Hematopoietic multipotent progenitor cell treated with erythropoietin and hydrocortisone succinate and interleukin-3 and kit ligand, for 4 days (in vitro differentiated cells): ENCODE measurements at places on chromosomes 4 and X.
A peak's percentile ranks its signal among the peaks of the same experiment; 100 is the strongest.

- no peak for DNase-seq
Observed at GRCh38 chr4:122701965-122702364, 30.5 kb upstream of the BBS12 start.

DNA sequence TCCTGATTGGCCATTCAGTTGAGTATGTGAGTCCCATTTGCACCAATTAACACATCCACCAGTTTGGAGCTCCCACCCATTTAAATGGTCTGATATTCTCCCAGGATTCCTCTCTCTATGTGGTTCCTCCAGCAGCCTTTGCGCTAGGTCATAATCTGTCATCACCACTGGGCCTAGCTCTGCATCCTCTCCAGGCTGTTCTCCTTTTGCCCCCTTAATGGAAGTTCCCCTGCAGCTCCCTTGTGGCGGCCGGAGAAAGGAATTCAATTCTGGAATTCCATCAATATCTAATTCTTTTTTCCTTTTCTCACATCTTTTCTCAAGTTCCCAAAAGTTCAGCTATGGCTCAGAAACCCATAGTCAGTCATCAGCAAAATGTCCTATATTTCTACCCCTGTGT is 2184.4 kb upstream of the AGA start:
- no peak for DNase-seq

- peak; percentile 22 for DNase-seq
Observed at GRCh38 chrX:120677004-120677652, 47.3 kb upstream of the C1GALT1C1 start.

GRCh38 chr4:4386736-4387392 is at the start of gene NSG1:
Gene NSG1 (plus strand): TSS chr4:4387102. CDS start chr4:4387630, 528 bp downstream.
- peak; percentile 37 for DNase-seq

DNA sequence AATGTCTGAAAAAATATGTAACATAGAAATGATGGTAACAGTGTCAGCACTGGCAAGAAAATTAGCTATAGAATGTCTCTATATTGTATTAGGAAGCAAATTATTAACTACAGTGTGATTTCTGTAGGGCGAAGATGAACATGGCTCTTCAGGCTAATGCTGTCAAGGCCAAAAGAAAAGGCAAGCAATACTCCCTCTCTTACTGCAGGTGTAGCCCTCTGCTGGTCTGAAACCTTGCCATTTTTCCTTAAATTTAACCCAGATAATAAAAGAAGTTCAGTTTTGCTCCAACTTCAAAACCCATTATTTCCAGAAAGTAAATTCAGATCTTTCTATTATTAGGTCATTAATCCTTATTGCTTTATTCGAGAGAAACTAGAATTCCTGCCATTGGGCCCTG is 215.9 kb downstream of the LRBA start:
- DNase-seq, result no peak

DNA sequence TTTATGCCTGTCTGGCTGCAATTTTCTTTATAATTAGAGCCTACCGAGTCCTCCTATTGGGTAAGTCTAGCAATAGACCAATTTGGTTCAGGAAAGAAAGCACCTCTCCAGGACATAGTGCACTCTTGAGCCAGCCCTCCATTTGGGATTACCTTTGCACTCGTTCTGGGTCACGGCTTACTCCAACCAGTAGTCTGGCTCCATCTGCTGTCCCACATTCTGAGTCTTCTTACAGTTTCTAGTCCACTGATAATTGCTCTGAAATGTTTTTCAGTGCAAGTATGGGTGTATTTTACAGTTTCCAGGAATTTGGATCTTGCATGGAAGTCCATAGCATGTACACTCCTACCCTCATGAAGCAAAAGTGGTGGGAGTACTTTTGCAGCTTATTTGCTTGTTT is 34.8 kb upstream of the USP51 start:
- DNase-seq, result no peak

- no peak for DNase-seq
Observed at GRCh38 chr4:185542626-185543315, 7.5 kb upstream of the PDLIM3 start.

GRCh38 chr4:184189966-184190365 is 27.7 kb downstream of the ENPP6 start:
- no peak for DNase-seq

GRCh38 chr4:129342819-129343408 is 247.0 kb downstream of the C4orf33 start:
- DNase-seq, result peak; percentile 55

GRCh38 chrX:2145692-2146367 is 354.9 kb downstream of the DHRSX start:
- DNase-seq, result peak; percentile 17

DNA sequence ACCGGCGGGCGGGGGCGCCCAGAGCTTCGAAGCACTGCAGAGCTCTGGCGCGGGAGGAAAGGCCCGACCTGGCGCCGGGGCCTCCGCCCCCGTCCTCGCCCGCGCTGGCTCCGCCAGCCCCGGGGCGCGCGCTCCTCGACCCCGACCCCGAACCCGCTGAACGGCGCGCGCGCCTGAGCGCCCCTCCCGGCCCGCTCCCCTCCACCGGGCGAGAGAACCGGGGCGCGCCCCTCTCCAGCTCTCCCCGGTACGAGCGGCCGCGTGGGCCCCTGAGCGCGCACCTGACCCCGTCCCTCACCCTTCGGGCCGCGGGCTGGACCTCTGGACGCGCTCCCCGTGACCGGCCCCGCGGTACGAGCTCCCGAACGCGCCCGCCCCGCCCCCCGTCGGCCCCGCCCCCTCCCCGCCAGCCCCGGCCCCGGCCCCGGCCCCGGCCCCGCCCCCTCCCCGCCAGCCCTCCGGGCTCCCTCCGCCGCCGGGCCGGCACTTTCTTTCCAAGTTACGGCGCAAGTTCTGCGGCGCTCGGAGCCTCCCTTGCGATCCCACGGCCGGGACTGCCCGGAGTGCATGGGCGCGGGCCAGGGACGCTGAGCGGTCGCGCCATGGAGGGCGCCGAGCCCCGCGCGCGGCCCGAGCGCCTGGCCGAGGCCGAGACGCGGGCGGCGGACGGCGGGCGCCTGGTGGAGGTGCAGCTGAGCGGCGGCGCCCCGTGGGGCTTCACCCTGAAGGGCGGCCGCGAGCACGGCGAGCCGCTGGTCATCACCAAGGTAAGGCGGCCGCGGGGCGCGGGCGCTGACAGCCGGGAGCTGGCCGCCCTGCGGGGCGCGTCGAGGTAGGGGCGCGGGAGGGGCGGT is at the start of gene SHROOM2:
SHROOM2 (plus strand) TSS at position 486 of the 854 bp plus-strand sequence; CDS start at position 603, 117 bp downstream.
- no peak for DNase-seq

DNA sequence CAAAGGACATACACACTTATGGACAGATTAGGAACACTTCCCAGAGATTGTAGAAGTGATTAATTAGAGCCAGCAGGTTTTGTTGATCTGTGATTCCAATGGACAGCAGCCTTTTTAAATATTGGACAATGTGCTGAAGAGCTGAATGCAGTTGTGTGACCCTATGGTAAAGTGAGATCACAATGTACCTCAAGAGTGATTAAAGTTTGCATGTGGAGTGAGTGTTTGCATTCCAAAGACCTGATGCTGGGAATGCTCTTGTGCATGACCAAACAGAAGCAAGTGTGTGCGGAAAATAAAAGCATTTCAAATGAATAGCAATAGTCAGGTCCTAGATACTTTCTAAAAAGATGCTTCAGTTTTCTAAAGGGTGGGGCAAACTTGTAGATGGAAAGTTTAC is 154.1 kb downstream of the BANK1 start:
- DNase-seq, result no peak
